ENCODE measurements at places on chromosomes 4 and X.

DNA sequence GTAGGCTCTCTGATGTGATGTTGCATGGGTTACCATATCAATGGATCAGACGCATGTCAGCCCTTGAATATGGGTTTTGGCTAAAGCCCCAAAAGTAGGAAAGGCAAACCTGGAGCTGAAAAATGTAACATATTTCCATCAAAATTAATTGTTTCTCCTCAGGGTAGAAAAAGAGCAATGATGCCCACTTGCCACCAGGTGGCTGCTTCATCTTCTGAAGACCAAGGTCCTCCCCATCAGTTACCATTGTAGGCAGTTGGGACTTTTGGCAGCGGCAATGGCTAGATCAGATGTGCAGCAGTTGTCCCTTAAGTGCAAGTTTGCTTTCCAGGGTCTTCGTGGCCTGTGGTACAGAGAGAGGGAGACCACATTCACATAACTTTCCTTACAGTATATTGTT lies 118.2 kb downstream of the NAF1 start:
- H3K4me1 ChIP-seq: no peaks in the 10 kb centered on the region
- no peak for DNase-seq
- H3K27ac ChIP-seq: no peak overlapping the region
- no peaks in the 10 kb centered on the region for H3K36me3 ChIP-seq

DNA sequence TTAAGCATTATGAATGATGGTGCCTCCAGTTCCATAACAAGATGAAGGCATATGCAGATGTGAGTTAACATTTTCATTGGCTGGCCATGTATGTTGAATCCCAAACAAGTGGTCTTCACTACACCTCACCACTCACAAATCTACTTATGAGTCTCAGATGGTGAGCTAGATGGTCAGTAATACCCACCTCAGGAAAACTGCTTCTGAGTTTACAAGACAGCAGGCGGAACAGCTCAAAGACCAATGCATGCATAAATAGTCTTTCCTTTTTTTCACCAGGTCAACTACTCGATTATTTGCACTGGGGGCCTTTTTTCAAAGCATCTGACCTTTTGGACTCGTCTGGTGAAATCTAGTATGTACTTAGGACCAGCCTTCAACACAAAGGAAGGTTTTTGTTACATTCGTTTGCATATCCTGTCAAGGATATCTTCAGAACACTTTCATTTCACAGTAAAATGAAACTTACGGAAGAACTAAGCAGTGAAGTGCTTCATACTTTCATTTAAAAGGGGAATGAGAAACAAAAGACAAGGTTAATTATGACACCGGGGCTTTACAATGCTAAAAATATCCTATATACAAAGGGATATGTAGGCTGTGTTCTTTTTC lies 23.1 kb upstream of the TLR7 start:
- peak overlapping the region; percentile 79 for H3K27ac ChIP-seq
- DNase-seq: no peak
- no peaks in the 10 kb centered on the region for H3K27me3 ChIP-seq
- peak overlapping the region; percentile 38 for H3K4me3 ChIP-seq
- peaks cover 15% of the 10 kb centered on the region for H3K4me1 ChIP-seq
- H3K36me3 ChIP-seq: no peaks in the 10 kb centered on the region

GRCh38 chrX:128975745-128976144 lies 547.5 kb downstream of the SMARCA1 start:
- no peak overlapping the region for H3K4me3 ChIP-seq
- no peaks in the 10 kb centered on the region for H3K4me1 ChIP-seq
- H3K36me3 ChIP-seq: no peaks in the 10 kb centered on the region
- H3K27ac ChIP-seq: no peak overlapping the region
- DNase-seq: no peak
- H3K27me3 ChIP-seq: no peaks in the 10 kb centered on the region

DNA sequence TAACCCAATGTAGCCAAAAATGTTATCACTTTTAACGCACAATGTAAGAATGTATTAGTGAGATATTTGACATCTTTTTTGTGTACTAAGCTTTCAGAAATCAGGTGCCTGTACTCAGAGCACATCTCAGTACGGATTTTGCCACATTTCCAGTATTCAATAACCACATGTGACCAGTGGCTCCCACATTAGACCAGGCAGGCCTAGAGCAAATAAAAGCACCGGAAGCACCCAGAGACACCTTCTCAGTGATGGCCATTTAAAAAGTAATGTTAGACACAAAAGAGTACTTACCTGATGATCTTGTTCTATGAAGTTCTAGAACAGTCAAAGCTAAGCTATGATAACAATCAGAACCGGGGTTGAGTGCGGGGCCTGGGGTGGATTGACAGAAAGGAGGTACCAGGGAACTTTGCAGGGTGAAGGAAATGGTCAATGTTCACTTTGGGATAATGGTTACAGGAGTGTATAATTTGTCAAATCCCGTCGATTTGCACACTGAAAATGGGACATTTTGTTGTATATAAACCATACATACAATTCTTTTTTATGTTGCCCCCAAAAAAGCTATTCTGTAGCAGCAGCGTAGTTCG lies 1.2 kb downstream of the CTPS2 start:
- no peak overlapping the region for H3K27ac ChIP-seq
- DNase-seq: no peak
- peaks cover 5% of the 10 kb centered on the region for H3K36me3 ChIP-seq
- H3K27me3 ChIP-seq: no peaks in the 10 kb centered on the region
- H3K4me3 ChIP-seq: peak overlapping the region; percentile 75
- peaks cover 12% of the 10 kb centered on the region for H3K4me1 ChIP-seq

GRCh38 chrX:38754102-38754790 lies 47.0 kb upstream of the MID1IP1 start:
- H3K4me3 ChIP-seq: no peak overlapping the region
- H3K36me3 ChIP-seq: no peaks in the 10 kb centered on the region
- H3K27me3 ChIP-seq: no peaks in the 10 kb centered on the region
- H3K4me1 ChIP-seq: no peaks in the 10 kb centered on the region
- H3K27ac ChIP-seq: no peak overlapping the region

DNA sequence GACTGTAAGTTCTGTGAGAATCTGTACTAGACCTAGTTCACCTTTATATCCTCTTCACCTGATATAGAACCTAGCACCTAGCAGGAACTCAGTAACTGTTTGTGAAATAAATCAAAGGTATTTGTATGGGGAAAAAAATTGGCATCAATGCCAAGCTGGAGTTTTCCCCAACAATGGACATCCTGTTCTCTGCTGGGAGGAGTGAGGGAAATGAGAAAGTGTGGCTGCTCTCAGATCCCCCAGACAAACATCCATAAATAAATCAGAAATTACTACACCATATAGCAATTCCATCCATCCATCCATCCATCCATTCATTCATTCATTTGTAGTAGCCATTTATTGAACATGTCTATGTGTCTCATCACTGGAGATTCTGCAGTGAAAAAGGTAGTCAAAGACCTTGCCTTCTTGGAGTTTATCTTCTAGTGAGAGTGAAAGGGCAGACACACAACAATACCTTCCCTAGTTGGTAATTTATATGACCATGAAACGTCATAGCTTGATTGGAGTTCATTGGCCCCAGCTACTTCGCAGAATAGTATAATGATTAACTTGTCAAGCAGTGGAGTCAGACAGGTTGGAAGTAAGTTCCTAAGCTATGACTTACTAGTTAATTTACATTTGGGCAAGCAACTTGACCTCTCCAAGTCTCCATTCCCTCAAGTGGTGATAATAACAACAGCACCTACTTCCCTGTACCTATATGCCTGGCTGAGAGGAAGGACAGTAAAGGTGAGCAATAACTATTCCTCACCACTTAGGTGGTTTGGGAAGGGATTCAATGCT lies 98.7 kb upstream of the KIT start:
- DNase-seq: no peak
- H3K4me1 ChIP-seq: no peaks in the 10 kb centered on the region
- no peak overlapping the region for H3K4me3 ChIP-seq
- H3K36me3 ChIP-seq: no peaks in the 10 kb centered on the region
- no peak overlapping the region for H3K27ac ChIP-seq

GRCh38 chr4:148353571-148353970 lies 88.6 kb downstream of the NR3C2 start:
- H3K36me3 ChIP-seq: no peaks in the 10 kb centered on the region
- H3K4me3 ChIP-seq: no peak overlapping the region
- H3K4me1 ChIP-seq: peaks cover 22% of the 10 kb centered on the region
- no peak overlapping the region for H3K27ac ChIP-seq
- no peaks in the 10 kb centered on the region for H3K27me3 ChIP-seq

- no peaks in the 10 kb centered on the region for H3K4me1 ChIP-seq
- H3K36me3 ChIP-seq: no peaks in the 10 kb centered on the region
These were observed 236.7 kb downstream of the EVC2 start for GRCh38 chr4:5471691-5472090.

DNA sequence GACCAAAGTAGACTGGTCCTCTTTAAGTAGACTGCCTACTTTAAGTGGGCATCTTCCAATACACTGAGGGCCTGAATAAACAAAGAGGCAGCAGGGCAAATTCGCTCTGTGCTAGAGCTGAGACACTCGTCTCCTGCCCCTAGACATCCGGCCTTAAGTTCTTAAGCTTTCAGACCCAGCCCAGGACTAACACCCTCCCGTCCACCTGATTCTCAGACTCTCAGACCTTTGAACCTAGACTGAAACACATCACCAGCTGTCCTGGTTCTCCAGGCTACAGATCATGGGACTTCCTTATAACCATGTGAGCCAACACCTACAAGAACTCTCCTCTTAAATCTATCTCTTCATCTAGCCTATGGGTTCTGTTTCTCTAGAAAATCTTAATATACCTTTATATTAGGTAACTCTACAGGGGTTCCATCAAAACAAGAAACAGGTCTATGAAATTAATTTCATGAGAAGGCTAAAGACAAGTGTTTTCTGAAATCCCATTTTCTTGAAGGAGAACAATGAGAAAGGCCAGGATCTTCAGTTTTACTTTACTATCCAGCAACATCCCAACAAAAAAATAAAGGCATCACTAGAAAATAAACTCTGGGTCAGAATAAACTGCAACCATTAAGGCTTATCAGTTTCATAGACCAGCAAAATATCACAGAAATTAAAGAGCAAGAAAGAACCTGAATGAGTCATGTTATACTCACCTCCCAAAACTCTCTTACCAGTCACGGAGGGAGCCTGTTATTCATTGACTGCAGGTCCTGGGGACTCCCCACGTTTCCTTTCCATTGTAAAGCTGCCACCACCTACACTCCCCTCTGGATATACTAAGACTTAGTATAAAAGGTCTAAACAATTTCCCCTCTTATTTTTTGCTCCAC lies 14.8 kb downstream of the ADGRA3 start:
- no peaks in the 10 kb centered on the region for H3K4me1 ChIP-seq
- no peak overlapping the region for H3K4me3 ChIP-seq
- no peaks in the 10 kb centered on the region for H3K36me3 ChIP-seq

DNA sequence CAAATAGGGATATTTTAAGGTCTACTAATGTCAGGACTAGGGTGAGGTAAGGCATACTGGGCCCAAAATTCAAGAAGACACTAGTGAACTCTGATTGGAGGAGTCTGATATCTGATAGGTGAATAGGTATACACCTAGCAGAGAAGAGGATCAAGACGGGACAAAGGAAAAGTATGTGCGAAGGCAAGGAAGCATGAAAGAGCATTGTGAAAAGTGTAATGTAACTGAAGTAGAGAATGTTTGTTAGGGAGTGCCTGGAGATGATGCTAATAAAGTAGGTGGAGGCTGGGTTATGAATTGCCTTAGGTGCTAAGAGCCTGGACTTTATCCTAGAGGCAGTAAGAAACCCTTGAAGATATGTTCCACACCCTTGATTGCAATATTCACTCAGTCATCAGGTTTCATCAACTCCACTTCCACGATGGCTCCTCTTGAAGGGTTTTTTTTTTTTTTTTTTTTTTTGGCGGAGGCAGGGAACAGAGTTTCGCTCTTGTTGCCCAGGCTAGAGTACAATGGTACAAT lies 49.9 kb upstream of the XIAP start:
- no peak overlapping the region for H3K4me3 ChIP-seq
- H3K27me3 ChIP-seq: no peaks in the 10 kb centered on the region
- H3K36me3 ChIP-seq: no peaks in the 10 kb centered on the region
- DNase-seq: no peak
- H3K27ac ChIP-seq: no peak overlapping the region

DNA sequence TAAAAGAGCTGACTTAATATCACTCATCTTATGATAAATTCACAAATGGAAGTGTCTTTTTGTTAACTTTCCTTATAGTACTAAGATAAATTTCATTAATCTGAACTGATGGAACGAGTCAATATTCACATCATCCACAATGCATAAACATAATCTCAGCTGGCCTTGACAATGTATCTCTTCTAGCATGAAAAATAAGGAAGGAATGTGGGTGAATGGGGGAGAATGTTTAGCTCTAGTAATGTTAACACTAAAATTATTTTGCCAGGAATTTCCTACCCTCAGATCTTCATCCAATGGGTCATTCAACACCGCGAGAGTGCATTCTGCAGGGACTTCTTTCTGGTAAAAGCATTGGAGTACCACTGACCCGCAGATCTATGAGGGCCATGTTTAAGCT lies 15.8 kb downstream of the TRPC3 start:
- H3K27ac ChIP-seq: no peak overlapping the region
- H3K27me3 ChIP-seq: peaks cover 47% of the 10 kb centered on the region
- no peak overlapping the region for H3K4me3 ChIP-seq
- no peak for DNase-seq

Data from activated CD4-positive, alpha-beta memory T cell treated with anti-CD3 and anti-CD28 coated beads, Interleukin-2, amount 10 ng/mL, durations not matched to agents 7 days and 5 days (primary cell).